ENCODE measurements at places on chromosomes 16 and 17.
A peak's percentile ranks its signal among the peaks of the same experiment; 100 is the strongest.

- no peak for DNase-seq
Observed at GRCh38 chr16:12113523-12114345, 137.2 kb downstream of the SNX29 start.

DNA sequence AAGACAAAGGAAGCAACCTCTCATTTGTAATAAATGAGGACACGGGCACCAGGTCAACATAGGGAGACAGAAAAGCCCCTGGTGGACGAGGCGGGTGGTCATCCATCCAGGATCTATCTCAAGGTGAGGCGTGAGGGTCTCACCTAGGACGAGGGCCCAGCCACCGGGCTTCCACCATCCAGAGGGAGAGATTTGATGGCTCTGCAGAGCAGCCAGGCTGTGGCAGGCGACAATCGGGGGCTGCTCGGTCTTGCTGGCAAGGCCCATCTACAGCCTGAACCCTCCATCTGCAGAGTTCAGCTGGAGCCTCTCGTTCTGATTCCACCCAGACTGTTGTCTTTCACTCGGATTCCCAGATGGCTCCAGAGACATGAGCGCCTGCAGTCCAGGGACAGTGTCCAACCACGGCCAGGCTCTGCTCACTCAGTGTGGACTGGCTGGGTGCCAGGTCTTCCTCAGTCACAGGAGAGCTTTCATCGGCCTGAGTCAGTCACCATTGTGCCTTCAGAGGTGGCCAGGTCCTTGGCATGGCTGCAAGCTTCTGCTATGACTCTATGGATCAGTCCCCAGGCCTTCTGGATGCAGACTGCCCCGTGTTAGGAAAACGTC lies 5.9 kb downstream of the LITAFD start:
- peak; percentile 94 for DNase-seq

GRCh38 chr17:17036524-17036998 lies 5.7 kb upstream of the MPRIP start:
- no peak for DNase-seq

DNA sequence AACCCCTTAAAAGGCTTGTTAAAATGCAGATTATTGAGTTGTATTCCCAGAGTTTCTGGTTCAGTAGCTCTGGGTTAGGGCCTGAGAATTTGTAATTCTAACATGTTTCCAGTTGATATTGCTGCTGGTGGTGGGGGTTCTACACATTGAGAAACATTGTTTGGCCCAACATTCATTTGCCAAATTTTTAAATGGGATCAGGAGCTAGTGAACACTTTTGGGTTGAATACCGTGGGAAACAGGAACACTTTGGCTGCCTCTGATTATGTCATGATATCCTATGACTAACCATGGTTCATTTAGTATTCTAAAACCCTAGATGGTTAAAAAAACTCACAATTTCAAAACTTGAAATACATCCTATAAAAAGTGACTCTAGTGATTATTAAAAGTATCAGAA lies 89.3 kb downstream of the RPGRIP1L start:
- DNase-seq: no peak

DNA sequence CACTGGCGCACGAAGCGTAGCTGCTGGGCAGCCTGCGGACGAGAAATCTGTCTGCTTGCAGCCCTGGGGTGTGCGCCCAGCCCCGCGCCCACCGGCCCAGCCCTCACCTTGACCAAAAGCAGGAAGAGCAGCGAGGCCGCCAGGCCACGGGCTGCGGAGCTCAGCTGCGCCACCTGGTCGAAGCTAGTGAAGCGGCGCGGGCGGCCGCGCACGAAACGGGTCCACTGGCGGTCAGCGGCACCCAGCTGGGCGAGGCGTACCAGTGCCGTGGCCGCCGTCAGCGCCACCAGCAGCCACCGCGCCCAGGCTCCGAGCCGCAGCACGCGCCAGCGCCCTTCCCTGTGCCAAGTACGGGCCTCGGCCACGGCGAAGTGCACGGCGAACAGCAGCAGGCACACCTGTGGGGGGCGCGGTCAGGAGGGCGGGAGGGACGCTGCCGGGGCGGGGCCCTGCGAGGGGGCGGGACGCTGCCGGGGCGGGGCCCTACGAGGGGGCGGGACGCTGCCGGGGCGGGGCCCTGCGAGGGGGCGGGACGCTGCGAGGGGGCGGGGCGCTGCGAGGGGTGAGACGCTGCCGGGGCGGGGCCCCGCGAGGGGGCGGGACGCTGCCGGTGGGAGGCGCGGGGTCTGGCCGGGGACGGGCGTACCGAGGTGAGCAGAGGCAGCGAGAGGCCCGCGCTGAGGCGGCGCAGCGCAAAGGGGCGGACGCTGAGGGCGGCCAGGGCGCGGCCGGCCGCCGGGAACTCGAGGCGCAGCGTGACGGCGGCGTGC lies 43.2 kb downstream of the TSC2 start:
- no peak for DNase-seq

GRCh38 chr16:70378869-70379493 lies 32.3 kb downstream of the DDX19A start:
- DNase-seq: no peak

- DNase-seq: no peak
Observed at GRCh38 chr16:8957063-8957397, 6.7 kb downstream of the USP7 start.

GRCh38 chr16:49972961-49973360 lies 52.1 kb upstream of the CNEP1R1 start:
- no peak for DNase-seq

GRCh38 chr16:50666658-50667496 lies 14.2 kb downstream of the SNX20 start:
- DNase-seq: no peak
